ENCODE measurements at places on chromosomes 12 and 14.

DNA sequence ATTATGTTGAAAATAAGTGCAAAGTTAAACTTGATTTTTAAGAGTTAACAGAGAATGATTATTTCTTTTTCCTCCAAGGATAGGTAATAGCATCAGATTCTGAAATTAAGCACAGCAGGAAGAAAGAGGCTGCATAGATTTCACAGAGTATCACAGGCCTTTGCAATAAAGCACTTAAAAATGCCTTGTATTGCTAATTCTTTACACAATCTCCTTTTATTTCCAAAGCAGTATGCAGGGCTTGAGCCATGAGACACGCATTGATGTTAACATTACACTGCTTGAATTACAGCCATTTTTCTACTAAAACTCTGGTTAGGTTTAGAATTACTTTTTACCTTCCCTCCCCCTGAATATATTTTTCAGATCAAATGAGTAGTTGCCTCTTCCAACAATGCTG lies 398.3 kb downstream of the BCAT1 start:
- no peak for DNase-seq

- DNase-seq = no peak
Observed at GRCh38 chr12:88235183-88235833, 93.2 kb downstream of the TMTC3 start.

GRCh38 chr12:130423136-130423535 lies 85.4 kb downstream of the PIWIL1 start:
- no peak for DNase-seq

- DNase-seq = no peak
Observed at GRCh38 chr14:50106178-50106577, 10.2 kb downstream of the VCPKMT start.

- DNase-seq = no peak
Observed at GRCh38 chr12:115481141-115481540, 796.4 kb downstream of the MED13L start.

DNA sequence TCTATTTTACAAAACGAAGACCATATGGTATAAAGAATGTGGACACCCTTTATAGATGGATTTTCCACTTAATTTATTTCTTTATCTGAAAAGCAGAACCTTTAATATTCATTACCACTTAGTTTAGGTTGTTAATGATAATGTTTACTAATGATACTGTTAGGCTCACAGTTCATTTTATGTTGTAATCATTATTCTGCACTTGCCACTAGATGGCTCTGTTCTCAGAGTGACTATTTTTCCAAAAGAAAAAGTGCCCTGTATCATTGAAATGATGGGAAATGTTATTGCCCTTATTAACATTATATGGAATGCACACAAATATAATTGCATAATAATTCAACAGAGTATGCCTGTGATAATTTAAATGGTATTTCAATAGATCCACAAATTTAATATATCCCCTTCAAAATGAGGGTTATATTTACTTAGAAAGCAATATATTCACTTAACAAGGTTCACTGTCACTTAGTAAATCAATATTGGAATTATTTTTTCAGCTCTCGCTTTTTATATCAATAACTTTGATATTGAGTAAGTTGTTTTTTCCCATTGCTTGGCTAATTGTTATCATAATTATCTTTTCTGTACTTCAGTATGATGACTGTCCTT lies 95.7 kb downstream of the PDE3A start:
- no peak for DNase-seq

- DNase-seq = no peak
Observed at GRCh38 chr12:57815177-57816000, 3.1 kb downstream of the AVIL start.

- DNase-seq = no peak
Observed at GRCh38 chr12:124452576-124453331, 114.7 kb downstream of the NCOR2 start.

DNA sequence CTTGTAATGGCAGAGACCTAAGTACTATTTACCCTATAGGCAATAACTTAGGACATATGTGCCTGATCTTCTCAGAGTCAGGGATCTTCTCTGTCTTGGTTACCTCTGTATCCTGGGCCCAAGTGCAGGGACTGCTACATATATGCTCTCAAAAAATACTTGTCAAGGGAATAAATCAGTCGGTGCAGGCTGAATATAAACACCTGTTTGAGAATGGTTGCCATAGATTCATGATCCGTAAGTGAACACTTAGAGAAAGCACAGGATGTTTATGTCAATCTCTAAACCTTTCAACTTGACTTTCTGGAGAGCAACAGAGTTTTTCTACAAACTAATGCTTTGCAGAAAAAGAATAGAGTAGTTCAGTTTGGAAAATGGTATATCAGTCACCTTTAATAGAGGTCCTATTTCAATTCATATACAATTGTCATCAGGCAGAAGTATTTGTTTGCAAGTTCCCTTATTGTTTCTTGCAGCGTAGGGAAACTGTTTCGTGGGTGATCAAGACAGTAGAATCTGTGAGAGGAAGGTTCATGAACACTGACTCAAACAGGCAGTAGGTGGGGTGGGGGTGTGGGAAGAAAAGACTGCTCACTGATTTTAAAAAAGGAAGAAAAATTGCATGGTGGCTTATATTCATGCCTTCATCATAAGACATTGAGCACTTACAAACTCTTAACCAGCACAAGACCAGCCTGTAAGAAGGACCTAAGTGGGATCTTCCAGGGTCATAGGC lies 6.0 kb upstream of the UBE2N start:
- DNase-seq = no peak

DNA sequence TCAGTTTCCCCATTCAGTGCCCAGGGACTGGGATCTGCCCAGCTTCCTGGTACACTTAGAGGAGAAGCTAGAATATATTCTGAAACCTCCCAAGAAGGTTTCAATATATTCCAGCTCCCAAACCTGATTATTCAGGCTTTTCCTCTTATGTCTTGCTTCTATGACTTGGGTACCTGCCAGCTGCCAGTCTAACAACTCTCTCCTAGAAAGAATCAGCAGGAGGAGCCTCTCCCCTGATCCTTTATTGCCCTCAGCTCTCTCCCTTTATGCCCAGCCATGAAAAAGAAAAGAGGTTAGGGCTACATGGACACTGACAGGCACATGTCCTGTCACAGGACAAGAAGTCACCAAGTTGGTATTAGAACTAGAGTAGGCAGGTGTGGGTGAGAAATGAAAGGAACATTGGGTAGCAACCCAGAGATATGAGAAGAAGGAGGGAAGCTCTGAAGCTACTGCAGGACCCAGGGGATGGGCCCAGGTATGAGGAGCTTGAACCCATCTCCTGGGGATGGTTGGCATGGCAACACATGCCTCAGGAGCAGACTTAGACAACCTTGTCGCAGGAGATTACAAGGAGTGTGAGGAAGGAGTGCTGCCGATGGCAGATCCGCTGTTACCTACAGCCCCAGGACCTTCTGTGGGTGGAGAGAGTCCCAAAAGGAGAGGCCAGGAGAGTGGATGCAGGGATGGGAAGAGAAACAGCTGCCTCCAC lies 2.0 kb upstream of the CACNB3 start:
- DNase-seq = no peak

DNA sequence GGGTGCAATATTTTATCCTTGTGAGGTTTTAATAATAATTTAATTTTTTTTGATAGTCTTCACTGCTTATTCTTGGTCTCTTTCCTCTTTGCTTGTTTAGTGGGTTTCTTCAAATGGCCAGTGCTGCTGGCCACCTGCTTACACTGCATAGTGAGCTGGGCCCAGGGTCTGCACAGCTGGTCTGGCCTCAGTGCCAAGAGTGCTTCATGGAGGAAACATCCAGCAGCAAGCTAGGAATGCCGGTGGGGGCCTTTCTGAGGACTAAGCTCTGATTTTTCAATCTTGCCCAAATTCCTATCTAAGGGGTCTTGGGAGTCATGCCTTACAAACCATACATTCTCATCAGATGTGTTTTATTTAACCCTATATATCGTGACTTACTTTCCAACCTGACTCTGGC lies 13.3 kb upstream of the BDKRB2 start:
- DNase-seq = no peak

DNA sequence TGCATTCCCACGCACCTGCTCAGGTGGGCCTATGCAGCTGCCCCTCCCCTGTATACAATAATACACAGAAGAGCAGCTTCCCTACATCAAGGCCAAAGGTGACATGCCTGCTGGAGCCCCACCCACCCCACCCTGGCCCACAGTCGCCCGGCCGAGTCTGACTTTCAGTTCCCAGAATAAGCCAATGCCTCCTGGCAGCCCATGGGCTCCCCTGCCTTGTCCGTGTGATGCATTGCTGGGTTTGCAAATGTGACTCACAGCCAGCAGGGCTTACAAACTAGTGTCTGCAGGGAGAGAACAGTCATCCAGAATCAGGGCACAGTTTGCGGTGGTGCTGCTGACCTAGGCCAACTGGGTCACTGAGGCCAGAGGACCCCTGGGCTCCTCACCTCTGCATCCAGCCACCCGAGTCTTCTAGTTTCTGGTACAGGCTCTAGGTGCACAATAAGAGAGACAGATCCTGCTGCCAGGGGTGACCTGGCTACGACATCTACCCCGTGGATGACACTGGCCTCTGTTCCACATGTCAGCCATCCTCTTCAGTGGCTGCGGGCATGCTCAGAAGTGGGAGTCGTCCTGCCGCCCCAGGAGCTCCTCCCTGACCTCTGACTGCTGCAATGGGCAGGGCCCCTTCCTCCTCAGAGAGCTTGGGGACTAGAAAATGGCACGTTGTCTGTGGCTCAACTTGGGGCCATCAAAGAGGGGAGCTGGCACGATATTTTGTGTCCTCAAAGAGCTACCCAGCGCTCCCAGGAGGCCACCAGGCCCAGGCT lies 84.5 kb downstream of the CHGA start:
- DNase-seq = no peak

GRCh38 chr14:95140060-95140858 lies 17.1 kb downstream of the DICER1 start:
- DNase-seq = no peak

DNA sequence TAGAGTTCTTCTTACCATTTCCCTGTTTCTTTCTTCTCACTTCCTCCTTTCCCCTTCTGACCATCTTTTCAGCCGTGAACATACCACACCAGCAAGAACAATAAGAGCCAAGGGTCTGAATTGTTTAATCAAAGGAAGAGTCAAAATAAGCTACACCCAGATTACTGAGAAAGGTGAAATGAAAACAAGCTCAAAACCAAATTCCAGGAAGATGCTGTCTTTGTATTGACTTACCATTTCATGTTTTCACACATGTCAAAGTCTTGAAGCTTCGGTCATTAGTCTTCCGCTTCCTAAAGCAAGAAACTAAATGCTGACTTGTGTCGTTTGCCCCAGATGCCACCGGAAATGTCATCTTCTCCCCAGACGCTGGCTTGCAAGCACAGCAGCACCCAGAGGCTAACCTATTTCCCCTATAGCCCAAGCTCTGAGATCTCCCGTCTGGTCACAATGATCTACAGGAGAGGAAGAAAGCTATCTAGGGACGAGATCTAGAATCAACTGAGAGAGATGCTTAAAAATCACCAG lies 136.5 kb upstream of the AMIGO2 start:
- no peak for DNase-seq

- no peak for DNase-seq
Observed at GRCh38 chr14:75752086-75752485, 91.0 kb downstream of the TTLL5 start.

DNA sequence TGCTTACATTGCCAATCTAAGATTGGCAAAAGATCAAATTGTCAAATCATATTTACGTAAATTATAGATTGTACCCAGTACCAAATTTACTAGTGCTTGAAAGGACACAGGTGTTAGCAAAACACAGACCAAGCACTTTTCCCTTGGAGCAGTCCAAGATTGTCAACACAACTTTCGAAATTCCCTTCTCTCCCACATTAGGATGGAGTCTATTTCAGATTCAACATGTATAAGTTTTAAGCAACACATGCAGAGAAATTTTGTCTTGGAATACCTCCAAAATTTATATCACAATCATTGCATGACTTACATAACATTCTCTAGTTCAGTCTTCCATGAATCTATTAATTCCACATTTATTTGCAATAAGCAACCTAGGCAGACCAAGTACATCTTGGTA lies 74.9 kb upstream of the SLCO1C1 start:
- DNase-seq = no peak

DNA sequence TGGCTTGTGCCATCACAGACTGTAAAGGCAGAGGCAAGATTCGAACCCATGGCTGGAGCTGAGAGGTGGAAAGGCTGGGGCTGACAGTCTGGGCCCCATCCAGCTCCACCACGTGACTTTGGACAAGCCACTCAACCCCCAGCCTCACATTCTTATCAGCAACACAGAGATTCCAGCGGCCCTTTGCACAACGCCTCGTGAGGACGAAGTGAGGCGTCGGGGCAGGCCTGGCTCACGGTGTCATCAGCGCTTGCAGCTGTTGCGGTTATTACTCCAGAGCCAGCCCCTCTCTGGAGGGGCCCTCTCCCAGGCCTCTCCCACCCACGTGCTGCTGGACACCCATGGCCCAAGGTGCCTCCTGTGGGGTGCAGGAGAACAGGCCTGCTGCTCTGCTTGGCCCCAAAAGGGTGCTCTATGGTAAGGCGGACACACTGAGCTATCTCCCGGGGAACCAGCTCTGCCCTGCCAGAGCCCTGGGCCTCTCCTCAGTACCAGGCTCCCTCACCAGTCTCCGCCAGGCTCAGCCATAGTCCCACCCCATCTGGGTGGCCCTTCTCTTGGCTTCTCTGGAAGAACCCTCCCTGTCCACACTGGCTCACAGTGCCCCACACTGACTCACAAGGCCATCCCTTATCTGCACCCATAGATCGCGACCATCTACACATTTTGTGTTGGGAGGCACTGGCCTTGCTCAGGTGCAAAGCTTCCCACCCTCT lies 21.1 kb downstream of the CHGA start:
- no peak for DNase-seq

DNA sequence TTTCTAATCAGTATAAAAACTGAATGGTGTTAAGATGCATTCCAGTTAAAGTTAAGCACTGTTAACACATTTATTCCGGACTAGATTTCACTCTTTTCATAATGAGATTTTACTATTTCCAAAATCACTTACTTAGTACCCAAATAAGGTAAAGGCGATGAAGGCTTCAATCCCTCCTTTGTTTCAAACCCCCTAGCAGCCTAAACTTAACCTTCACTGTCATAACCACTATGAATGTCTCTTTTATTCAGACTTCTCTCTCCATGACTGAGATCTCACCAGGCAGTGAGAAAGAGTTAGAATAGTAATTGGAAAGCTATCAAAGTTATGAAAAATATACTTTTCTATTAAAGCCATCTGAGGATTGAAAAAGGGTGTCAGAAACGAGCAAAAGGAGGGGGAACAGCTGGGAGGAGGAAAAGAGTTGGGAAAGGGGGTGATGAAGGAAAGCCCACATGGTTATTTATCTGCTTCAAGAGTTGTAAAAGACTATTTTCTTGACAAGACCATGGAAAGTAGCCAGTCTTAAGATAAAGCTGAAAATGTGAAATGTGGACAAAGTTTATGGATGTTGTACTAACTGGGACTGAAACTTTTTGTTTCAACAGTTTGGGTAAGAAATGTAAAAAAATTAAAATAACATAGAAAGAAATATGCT lies 11.7 kb downstream of the EPS8 start:
- DNase-seq = no peak

GRCh38 chr12:1034751-1035457 lies 43.9 kb downstream of the ERC1 start:
- DNase-seq = no peak

- no peak for DNase-seq
Observed at GRCh38 chr12:51678086-51678724, 87.2 kb downstream of the SCN8A start.

- no peak for DNase-seq
Observed at GRCh38 chr14:98593361-98593761, 678.6 kb downstream of the BCL11B start.

- no peak for DNase-seq
Observed at GRCh38 chr12:101001669-101002068, 207.1 kb downstream of the ANO4 start.

- DNase-seq = no peak
Observed at GRCh38 chr12:89707703-89708564, 704 bp downstream of the ATP2B1 start.

Data from esophagus squamous epithelium (tissue), 5 donors.